ENCODE measurements at places on chromosomes 16 and 17.
A peak's percentile ranks its signal among the peaks of the same experiment; 100 is the strongest.

GRCh38 chr16:47059991-47060390, 83.8 kb downstream of the NETO2 start:
- no peak for DNase-seq

- no peak for DNase-seq
These were observed 49.6 kb upstream of the SIAH1 start for GRCh38 chr16:48434653-48435317.

- no peak for DNase-seq
These were observed 38.3 kb downstream of the NT5M start for GRCh38 chr17:17341452-17341851.

GRCh38 chr17:18166894-18167293, 16.7 kb upstream of the ALKBH5 start:
- no peak for DNase-seq

DNA sequence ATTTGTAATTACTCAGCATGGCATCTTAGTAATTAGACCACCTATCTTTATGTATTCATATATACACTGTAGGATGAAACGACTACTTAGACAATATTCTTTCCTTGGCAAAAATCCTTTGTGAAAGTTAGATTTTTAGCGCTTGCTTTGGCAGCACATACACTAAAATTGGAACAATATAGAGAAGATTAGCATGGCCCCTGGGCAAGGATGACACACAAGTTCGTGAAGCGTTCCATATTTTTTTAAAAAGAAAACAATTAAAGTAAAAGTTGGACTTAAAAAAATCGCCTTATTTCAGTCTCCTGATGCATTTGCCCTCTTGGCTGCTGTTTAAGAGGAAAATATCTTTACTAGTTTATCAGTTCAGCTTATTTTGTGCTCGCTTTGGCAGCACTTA, 10.5 kb downstream of the IGSF6 start:
- DNase-seq: no peak

- DNase-seq: no peak
These were observed 17.3 kb upstream of the ERCC4 start for GRCh38 chr16:13902677-13903076.

- DNase-seq: no peak
These were observed 13.5 kb upstream of the FOXN1 start for GRCh38 chr17:28492352-28493310.

- DNase-seq: no peak
These were observed 25.1 kb upstream of the SUPT4H1 start for GRCh38 chr17:58377093-58377601.

DNA sequence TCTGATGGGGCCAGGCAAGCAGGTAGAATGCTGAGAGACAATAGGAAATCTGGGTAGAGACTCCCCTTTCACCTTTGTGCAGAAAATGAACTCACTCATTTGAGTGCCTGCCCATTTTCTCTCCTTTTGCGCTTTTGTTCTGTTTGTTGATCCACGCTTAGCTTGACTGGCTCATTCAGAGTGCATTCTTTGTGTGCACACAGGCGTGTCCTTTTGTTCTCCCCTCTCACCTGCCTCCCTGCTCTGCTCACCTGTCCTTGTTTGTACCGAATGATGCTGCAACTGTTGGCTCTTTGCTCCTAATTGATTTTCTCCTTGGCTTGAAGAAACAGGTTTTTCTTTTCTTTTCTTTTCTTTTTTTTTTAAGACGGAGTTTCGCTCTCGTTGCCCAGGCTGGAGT, 15.8 kb downstream of the PGS1 start:
- DNase-seq: no peak

DNA sequence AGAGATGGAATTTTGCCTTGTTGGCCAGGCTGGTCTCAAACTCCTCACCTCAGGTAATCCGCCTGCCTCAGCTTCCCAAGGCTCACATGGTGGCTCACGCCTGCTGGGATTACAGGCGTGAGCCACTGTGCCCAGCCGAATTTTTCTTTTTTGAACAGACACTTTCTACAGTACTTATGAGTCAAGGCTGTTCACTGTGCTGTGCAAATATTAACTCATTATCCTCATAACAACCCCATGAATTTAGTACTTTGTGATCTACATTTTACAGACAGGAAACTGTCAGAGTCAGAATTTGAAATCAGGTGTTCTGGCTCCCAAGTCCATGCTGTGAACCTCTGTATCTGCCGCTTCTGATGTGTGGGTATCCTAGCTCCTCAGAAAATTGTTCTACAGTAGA, 25.7 kb upstream of the RASL10B start:
- DNase-seq: no peak

DNA sequence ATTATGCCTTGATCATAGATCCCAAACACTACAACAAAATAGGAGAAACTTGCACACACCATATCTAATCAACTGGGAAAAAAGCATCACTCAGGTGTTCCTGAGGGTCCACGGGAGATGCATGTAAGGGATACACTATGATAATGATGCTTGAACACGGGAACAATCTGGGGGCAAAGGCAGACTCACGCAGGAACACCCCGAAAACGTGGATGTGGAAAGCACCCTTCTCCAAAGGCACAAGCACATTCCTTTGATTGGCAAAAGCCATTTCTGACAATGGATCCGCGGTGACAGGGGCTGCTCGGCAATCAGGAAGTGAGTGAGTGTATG, 1.3 kb downstream of the ZNF652 start:
- DNase-seq: no peak

GRCh38 chr16:56679818-56680217, 2.5 kb upstream of the MT1X start:
- DNase-seq: no peak

DNA sequence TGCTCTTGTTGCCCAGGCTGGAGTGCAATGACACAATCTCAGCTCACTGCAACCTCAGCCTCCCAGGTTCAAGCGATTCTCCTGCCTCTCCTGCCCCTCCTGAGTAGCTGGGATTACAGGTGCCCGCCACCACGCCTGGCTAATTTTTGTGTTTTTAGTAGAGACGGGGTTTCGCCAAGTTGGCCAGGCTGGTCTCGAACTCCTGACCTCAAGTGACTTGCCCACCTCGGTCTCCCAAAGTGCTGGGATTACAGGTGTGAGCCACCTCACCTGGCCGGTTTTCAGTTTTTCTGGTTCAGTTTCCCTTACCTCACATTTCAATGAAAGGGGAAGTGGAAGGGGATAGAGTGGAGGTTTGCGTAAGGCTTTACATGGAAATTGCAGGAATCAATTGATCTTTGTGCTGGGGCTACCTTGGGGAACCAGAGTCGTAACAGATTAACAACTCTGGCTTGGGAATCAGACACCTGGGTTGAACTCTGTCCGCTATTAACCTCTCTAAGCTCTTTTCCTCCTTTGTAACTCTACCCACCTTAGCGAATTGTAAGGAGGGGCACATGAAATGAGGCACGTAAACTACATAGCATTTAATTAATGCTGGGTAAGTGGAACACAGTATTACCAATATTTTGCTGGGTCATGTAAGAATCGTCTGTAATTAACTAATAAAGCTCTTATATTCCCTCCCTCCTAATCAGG, 3.2 kb downstream of the MPV17L start:
- no peak for DNase-seq

GRCh38 chr16:11349599-11350276, 4.5 kb downstream of the RMI2 start:
- DNase-seq: no peak

DNA sequence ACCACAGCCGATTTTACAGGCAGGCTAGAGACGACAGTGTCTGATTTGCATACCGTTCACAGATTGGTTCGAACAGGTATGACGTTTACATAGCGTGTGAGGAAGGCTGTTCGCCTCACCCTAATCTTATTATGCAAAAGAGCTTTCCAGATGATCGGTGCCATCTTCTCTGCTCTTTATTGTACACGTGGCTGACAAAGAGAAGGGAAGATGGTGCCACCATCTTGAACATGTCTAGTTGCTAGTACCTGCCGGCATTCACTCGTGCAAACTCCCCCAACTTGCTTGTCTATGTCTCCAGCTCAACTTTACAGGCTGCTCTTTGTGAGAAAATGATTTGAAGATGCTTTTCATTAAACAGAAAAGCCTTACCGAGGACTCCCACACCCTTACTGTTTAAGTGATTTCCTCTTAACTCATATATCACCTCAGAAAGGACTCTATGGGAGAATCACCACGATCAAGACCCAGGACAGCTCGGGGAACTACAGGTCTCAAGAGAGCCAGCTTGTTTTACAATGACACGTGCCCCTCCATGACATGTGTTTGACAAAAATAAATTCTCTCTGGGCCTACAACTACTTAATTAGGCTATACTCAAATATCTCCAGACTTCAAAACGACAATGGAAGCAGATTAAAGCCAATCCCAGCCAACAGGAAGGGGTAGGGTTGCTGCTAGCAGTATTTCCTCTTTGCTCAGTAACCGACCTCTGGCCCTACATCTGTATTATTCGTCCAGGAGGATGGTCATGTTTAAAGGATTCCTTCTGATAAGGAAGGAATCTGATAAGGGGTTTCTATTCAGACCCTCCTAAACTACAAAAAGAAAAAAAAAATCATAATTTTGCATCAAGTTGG, 480.6 kb downstream of the TMEM114 start:
- DNase-seq: no peak

DNA sequence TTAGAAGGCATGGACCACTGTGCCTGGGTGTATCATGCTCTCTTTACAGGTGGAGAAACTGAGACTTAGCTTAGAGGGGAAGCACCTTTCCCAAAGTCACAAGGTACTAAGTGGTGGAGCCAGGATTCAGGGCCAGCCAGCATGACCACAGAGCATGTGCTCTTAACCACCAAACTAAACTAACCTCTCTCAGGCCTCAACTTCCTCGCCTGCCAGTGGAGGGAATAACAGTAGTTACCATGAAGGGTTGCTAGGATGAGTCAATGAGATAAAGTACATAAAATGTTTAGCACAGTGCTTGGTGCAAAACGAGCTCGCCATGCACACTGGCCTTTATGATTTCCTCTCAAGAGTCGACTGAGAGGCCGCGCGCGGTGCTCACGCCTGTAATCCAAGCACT, 6.4 kb upstream of the MYO1C start:
- no peak for DNase-seq

- DNase-seq: no peak
These were observed 35.5 kb upstream of the ZC3H18 start for GRCh38 chr16:88534638-88535190.

GRCh38 chr17:32385121-32385520, 35.2 kb downstream of the ZNF207 start:
- DNase-seq: no peak

DNA sequence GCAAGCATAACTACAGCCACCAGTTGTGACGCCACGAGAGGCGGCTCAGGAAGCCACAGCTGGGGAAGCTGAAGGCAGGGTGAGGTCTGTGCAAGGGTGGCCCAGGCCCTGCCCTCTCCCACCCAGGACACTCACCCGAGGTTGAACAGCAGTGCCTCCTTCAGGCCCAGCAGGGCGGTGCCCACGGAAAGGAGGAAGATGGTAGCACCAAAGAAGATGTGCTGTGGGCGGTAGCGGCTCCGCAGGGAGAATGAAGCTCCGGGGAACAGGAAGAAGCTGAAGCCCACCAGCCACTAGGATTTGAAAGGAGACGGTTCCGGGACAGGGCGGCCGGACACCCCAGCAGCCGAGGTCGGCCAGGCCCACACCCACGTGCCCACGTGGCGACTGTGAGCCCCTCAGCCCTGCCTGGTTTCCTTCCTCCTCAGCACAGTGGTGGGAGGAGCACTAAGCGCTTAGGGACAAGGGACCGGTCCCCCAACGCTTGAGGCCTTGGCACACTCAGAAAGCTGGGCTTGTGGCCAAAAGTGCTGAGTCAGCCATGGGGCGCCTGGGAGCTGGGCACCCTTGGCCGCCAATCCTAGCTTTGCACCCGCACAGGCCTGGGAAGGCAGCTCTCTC, 11.0 kb downstream of the CYB561 start:
- DNase-seq: peak; percentile 31

- no peak for DNase-seq
These were observed 820 bp downstream of the TLCD1 start for GRCh38 chr17:28725166-28725659.

DNA sequence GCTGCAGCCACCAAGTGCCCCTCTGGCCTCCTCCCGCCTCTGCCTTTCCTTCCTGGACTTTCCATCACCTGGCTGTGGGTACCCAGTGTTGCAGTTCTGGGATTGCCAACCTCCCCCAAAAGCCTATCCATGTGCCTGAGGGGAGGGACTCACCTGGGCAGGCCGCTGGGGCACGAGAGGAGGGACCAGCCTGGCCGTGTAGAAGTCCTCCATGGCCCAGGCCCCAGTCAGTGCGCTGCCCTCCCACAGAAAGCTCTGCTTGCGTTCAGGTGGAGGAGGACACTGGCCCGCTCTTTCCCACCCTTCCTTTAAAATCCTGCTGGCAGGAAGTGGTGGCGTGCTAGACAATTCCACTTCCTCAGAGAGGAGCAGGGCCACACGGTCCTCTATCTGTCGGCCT, 14.2 kb downstream of the SLX4 start:
- no peak for DNase-seq

- DNase-seq: no peak
These were observed at the start of gene KCNJ16 for GRCh38 chr17:70074956-70075355. Gene KCNJ16 (plus strand): TSS chr17:70075225. CDS start chr17:70132088, 56,863 bp downstream.

DNA sequence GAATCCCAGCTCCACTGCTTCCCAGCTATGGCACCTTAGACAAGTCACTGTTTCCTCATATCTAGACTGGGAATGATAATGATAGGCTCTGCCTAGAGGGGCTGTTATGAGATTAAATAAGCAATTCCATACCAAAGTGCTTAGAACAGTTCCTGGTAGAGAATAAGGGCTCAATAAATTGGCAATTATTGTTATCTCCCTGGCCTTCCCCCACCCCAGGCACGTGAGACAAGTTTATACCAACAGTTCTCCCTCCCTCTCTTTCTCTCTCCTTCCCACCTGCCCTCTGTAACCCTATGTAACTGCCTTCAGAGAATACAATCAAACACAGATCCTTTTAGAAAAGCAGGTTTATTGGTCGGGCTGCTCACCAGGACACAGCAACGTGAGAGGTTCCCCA, 13.9 kb upstream of the STAT3 start:
- DNase-seq: no peak

DNA sequence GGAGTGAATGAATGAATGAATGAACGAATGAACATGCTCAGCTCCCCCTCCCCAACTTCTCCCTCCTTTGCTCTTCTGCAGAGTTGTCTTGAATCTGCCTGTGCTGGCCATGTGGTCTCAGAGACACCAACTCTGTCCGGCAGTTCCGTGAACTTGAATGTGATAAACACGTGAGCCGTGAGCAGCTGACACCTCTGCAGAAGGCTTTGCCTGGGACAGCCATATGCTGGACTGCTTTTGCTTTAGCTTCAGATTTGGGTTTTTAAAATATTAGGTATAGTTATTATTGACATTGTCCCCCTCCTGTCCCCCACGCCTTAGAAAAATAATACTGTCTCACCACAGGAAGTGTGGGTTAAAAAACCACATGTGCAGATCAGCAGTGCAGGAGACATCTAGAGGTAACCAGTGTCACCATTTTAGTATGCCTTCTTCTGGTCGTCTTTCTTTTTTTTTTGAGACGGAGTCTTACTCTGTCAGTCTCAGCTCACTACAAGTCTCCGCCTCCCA, 83.8 kb downstream of the ABCC1 start:
- no peak for DNase-seq

GRCh38 chr17:73695035-73695738, 50.9 kb upstream of the SDK2 start:
- no peak for DNase-seq

DNA sequence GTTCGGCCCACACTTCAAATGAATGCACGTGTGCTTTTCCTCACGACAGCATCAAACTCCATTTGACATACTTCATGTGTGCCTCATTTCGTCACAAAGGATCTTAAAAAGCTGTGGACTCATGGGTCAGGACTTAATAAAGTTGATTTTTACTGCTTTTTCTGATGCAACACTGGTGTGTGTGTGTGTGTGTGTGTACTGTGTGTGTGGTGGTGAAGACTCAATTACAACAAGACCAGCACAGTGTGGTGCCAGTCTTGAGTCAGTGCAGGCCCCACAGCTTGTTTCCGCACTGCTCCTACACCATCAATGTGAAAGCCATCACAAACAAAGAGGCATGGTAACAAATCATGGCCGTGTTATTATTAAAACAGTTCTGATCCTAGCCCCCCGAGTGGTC, 17.7 kb downstream of the CDIP1 start:
- DNase-seq: no peak

Data from effector CD4-positive, alpha-beta T cell (primary cell).